ENCODE measurements at places on chromosomes 12 and 14.

GRCh38 chr12:97572220-97572619 is 109.6 kb downstream of the RMST start:
- no peak for DNase-seq

- no peak for DNase-seq
These were observed 182.0 kb downstream of the FOXA1 start for GRCh38 chr14:37413050-37413449.

- DNase-seq, result no peak
These were observed 191.0 kb upstream of the BTG1 start for GRCh38 chr12:92336641-92337040.

DNA sequence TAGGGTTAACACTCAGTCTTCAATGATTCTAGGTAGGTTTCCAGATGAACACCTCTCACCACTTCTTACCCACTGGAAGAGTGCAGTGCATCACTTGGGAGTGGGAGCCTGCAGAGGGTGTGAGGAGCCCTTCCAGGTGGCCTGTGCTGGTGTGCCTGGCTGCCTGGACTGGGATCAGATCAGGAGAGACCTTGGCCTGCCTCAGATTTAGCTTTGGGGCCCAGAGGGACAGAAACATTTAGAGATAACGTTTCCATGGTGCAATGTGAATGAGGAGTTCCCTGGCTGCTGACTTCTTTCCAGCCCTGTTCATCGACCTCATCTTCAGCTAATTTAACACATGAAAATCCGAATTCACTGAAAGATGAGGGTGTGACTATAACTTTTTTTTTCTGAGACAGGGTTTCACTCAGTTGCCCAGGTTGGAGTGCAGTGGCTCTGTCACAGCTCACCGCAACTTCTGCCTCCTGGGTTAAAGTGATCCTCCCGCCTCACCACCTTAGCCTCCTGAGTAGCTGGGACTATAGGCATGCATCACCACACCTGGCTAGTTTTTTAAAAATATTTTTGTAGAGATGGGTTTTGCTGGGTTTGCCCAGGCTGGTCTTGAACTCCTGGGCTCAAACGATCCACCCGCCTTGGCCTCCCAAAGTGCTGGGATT is 53.6 kb downstream of the SUSD6 start:
- no peak for DNase-seq

- no peak for DNase-seq
These were observed 21.4 kb downstream of the OTUB2 start for GRCh38 chr14:94047581-94047980.

DNA sequence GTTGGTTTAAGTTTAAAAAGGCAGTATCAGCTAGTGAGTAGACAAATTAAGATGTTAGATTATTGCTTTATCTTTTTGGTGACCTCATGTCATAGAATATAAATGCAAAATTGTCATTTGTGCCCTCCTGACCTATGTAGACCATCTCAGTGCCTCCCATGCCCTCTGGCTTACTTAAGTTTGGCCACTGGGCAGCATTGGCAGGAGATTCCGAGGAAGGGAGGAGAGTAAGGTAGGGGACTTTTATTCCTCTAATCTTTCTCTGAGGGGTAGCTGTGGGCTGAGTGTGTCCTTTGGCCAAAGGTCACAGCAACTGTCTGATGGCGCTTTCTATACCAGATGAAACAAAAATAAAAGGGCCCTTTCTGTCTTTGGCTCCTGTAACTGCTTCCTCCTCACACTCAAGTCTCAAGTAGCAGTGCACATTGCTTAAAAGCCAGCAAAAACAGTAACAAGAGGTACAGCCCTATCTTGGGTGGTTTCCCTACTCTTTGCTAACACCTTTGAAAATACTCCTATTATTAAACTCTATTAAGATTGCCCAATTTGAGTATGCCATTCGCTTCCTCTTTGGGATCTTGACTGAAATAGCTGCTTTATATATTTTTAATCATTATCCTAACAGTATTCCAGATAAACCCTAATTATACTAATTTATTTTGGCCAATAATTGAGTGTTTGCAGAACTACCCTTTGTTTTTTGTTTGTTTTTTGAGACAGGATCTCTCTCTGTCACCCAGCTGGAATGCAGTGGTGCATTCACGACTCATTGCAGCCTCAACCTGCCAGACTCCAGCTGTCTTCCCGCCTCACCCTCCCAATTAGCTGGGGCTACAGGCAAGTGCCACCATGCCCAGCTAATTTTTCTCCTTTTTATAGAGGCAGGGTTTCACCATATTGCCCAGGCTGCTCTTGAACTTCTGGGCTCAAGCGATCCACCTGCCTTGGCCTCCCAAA is 56.5 kb upstream of the KCNH3 start:
- DNase-seq, result no peak

DNA sequence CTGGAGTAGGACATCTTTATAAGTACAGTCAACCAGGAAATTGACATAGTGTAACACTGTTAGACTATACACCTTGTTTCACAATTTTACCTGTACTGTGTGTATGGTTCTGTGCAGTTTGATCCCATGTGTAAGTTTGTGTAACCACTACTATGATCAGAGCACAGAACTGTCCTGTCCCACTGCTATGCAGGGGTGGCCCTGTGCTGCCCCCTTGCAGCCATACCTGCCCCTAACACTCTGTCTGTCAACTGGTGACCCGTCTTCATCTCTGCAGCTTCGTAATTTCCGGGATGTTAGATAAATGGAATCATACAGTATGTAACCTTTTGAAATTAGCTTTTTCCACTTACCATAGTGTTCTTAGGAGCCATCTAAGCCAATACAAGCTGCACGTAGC is 58.7 kb upstream of the RD3L start:
- peak; percentile 12 for DNase-seq

DNA sequence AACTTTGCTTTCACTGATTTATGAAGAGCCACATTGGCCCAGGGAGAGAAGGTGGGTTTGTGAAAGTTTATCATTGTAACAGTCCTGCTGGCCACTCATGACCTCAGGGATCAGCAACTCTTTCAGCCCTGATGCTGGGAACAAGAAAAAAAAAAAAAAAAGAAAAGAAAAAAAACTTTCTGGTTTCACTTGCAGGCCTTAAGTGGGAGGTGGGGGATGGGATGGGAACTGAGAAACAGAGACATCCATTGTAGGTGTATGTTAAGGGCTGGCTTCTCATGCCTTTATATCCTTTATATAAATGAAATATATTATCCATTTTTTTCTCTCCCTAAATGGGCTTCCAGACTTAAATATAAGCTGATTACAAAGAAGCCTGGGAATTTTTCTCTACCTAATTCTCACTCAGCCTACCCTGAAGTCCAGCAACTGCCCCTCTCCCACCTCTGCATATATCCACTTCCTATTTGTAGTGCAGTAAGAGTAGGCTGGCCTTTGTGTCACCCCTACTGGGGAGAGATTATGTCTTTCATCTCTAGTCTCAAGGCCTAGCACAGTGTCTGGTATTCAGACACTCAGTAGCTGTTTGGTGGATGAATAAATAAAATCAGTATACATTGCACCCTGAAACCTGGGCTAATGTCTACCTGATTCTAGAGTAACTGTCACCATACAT is 187.1 kb downstream of the KICS2 start:
- no peak for DNase-seq

DNA sequence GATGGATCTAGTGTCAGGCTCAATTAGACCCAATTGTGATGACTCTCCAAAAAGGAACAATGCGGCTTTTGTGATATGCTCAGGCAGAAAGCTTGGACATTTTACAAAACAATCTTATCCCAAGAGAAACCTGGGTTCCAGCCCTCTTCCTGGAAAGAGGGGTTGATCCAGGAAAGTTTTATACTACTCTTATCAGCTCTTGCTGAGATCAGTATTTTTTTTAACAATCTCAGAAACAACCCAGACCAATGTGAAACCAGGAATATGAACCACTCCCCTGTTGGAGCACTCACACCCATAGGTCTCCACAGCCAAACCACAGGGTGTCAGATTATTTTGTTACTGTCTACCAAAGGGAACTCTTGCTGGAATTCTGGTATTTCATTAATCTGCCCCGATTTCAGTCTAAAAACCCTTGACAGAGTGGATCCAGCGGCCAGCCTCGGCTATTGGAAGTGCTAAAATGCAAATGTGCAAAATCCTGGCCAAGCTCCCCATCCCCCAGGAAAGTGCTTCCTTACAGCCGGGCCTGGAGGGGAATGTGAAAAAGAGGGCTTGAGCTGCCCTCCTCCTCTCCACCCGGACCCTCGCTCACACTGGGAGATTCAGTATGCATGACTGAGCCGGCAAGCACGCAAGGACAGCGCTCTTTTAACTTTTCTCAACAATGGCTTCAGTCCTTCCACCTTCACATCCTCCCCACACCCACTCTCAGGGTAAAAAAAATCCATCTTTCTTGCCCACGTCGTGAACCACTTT is 4.0 kb downstream of the FBXL14 start:
- no peak for DNase-seq

DNA sequence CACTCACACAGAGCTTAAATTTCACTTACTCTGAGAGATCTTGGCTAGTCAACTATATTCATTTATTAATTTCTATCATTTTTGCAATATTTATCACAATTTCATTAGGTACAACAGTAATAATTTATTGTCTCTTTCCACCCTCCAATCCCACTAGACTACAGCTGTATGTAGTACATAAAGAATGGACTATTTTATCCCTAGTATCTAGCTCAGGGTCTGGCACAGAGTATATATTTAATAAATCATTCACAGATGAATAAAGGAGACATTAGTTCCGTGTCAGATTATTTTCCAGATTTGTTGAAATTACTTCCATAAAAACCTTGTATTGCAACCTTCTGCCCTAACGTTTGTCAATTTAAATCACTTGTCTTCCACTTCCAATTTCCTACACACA is 1781.1 kb upstream of the SEL1L start:
- no peak for DNase-seq

GRCh38 chr14:43778570-43778936 is 728.5 kb downstream of the FSCB start:
- no peak for DNase-seq

GRCh38 chr12:114764510-114764909 is 80.5 kb upstream of the TBX3 start:
- DNase-seq, result no peak

DNA sequence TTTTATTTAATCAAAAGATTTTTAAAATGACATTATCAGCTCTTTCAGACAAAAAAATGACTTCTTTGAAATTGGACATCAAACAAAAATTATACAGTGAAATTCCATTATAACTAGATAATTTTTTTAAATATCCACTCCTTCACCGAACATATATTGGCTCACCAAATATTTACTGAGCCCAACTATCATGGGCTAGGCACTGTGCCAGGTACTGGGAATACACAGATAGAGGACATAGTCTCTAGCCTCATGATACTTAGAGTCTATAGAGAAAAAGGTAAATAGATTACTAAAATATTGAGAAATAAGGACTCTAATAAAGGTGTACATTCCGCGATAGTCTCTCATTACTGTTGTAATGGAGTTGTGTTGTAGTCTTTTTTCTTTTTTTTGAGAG is 219.9 kb downstream of the SEC23A start:
- no peak for DNase-seq

DNA sequence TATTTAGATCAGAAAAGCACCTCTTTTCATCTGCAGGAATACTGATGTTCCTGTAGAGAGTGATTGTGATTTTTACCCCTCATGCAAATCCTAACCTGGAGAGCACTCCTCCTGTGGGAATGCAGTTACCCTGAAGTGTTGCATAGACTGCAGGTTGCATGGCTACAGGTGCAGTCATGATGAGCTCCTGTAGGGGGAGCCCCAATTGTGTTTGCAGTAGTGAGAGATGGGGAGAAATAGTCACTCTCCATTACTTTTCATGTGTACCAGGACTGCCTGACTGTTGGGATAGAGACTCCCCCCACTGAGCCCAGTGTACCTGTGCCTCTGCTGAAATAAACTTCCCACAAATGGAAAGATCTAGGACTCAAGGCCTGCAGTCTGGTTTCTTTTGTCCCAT is 1086.5 kb downstream of the SLC6A15 start:
- DNase-seq, result peak; percentile 22

- no peak for DNase-seq
These were observed 557.0 kb downstream of the SLC6A15 start for GRCh38 chr12:84355561-84355960.

GRCh38 chr14:95296966-95297365 is 22.7 kb downstream of the CLMN start:
- no peak for DNase-seq

- no peak for DNase-seq
These were observed 38.7 kb downstream of the SH2B3 start for GRCh38 chr12:111444314-111444924.

- no peak for DNase-seq
These were observed 3.2 kb upstream of the LHX5 start for GRCh38 chr12:113474635-113475436.

- DNase-seq, result no peak
These were observed at the start of gene TMEM229B for GRCh38 chr14:67487937-67488893. Gene TMEM229B, minus strand, starts transcription at chr14:67488721. Its CDS starts 14,798 bp downstream, at chr14:67473923.

- no peak for DNase-seq
These were observed 78.6 kb downstream of the POLR3B start for GRCh38 chr12:106436164-106436563.

GRCh38 chr12:1630133-1630826 is 1.2 kb downstream of the WNT5B start:
- no peak for DNase-seq

GRCh38 chr12:69000074-69000473 is 67.1 kb upstream of the CPM start:
- DNase-seq, result no peak

GRCh38 chr12:85558684-85559083 is 277.5 kb downstream of the RASSF9 start:
- no peak for DNase-seq

- DNase-seq, result no peak
These were observed 73.3 kb downstream of the NCOR2 start for GRCh38 chr12:124493809-124494750.

DNA sequence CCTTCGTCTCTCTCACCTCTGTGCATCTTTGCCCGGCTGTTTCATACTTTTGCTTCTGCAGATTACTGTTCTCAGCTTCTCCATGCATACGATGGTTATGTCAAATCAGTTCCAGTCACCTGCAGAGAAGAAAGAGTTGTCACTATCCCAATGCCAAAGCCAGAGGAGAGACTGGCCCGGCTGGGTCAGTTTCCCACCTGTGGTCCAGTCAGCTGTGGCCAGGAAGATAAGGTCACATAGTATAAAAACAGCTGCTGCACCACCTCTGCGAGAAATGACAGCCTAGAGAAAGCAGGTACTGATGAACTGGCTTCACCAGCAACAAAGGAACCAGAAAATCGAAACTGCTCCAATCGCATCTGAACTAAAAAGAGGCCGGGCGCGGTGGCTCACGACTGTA is 6.4 kb upstream of the P2RX4 start:
- DNase-seq, result no peak

- DNase-seq, result no peak
These were observed 1.9 kb upstream of the RAB35 start for GRCh38 chr12:120118321-120119061.

- no peak for DNase-seq
These were observed 702.3 kb downstream of the TMEM121 start for GRCh38 chr14:106228541-106229158.

GRCh38 chr12:117875744-117876435 is 92.9 kb downstream of the KSR2 start:
- DNase-seq, result no peak
